ENCODE measurements at places on chromosomes 12 and 14.

- H3K27me3 ChIP-seq: peaks cover 10% of the 10 kb centered on the region
- no peak for DNase-seq
- H3K4me3 ChIP-seq: no peak overlapping the region
- no peak overlapping the region for H3K27ac ChIP-seq
- H3K36me3 ChIP-seq: peaks cover 2% of the 10 kb centered on the region
Measured at GRCh38 chr14:20659813-20660395, 18.4 kb upstream of the OR6S1 start.

DNA sequence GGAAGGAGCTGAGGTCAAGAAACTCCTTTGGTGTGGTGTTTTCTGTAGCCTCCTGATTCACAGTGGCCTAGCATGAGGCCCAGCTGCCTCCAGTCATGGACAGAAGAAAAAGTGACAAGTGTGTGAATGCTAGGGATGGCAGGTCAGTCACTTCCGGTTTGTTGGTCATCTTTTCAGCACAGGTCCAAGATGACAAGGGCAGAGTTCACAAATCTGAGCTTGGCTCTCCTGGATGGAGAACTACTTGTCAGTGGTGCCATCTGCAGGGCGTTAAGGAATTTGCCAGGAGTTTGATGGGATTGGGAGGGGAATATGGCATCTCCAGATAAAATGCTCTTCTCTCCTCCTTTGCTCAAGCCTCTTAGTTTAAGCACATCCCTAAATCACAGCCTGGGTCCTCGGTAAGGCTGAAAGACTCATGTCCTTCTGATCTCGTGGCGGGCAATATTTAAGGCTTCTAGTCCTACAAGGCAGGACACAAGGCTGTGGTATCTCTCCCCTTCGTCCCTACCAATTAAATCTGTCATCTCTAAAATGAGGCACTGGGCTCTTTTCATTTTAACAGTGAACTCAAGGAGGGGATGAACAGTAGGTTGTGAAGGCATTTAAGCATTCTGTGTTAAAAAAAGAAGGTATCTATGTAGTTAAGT lies 10.0 kb downstream of the TUBA1B start:
- no peaks in the 10 kb centered on the region for H3K36me3 ChIP-seq
- no peak overlapping the region for H3K4me3 ChIP-seq
- no peaks in the 10 kb centered on the region for H3K27me3 ChIP-seq
- H3K4me1 ChIP-seq: no peaks in the 10 kb centered on the region
- DNase-seq: no peak

- H3K36me3 ChIP-seq: no peaks in the 10 kb centered on the region
- no peak overlapping the region for H3K4me3 ChIP-seq
- no peak for DNase-seq
- H3K27ac ChIP-seq: no peak overlapping the region
- peaks cover 8% of the 10 kb centered on the region for H3K4me1 ChIP-seq
Measured at GRCh38 chr12:27974735-27975221, 2.2 kb upstream of the PTHLH start.

GRCh38 chr14:36503771-36504741 lies 16.0 kb downstream of the NKX2-1 start:
- H3K27ac ChIP-seq: no peak overlapping the region
- H3K36me3 ChIP-seq: peaks cover 3% of the 10 kb centered on the region
- no peak overlapping the region for H3K4me3 ChIP-seq
- no peak for DNase-seq

GRCh38 chr14:69610020-69610873 lies 1.1 kb upstream of the SUSD6 start:
- H3K36me3 ChIP-seq: no peaks in the 10 kb centered on the region
- peak overlapping the region; percentile 99 for H3K27ac ChIP-seq
- peaks cover 31% of the 10 kb centered on the region for H3K4me1 ChIP-seq
- no peak for DNase-seq

- peaks cover 2% of the 10 kb centered on the region for H3K4me1 ChIP-seq
- peaks cover under 1% of the 10 kb centered on the region for H3K36me3 ChIP-seq
- DNase-seq: no peak
- H3K27ac ChIP-seq: no peak overlapping the region
Measured at GRCh38 chr12:93563807-93564538, 8.5 kb upstream of the SOCS2 start.

DNA sequence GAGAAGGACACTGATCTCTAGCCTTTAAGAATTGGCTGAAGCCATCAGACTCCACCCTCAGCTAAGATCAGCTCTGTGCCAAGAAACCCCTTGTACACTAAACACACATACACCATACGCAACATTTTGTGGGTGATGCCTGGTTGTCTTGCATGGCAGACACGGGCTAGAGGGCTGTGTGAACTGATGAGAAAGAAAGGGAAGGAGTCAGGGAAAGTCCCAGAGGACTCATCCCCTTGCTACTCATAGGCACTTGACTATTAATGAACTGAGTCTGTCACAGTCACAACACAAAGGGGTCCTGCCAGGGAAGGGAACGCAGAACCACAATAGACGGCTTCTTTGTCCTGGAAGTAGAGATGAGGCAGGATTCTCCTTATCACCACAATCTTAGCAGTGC lies 80.8 kb downstream of the EMP1 start:
- H3K27me3 ChIP-seq: peaks cover 20% of the 10 kb centered on the region
- H3K4me1 ChIP-seq: peaks cover 3% of the 10 kb centered on the region
- DNase-seq: no peak
- no peak overlapping the region for H3K4me3 ChIP-seq
- H3K27ac ChIP-seq: no peak overlapping the region

GRCh38 chr12:91483471-91483985 lies 300.9 kb upstream of the DCN start:
- peaks cover 7% of the 10 kb centered on the region for H3K27me3 ChIP-seq
- H3K4me3 ChIP-seq: no peak overlapping the region
- DNase-seq: no peak
- H3K36me3 ChIP-seq: no peaks in the 10 kb centered on the region
- no peak overlapping the region for H3K27ac ChIP-seq
- H3K4me1 ChIP-seq: no peaks in the 10 kb centered on the region

Measured in memory B cell (primary cell).